ENCODE measurements at places on chromosomes 12 and 14. TPM values are rescaled to one million over a fixed set of nuclear protein-coding genes. Genes with fewer than 3 reads are reported as not detected.

Gene NFKBIA
- 151 TPM for total RNA-seq

Gene TIMELESS
- 23.5 TPM for total RNA-seq

Gene OAS1
- total RNA-seq: 46.4 TPM

Gene RTN1
- 0.87 TPM for total RNA-seq

Gene TIGAR
- total RNA-seq: 20.4 TPM

Gene ASCL4
- total RNA-seq: not detected

Gene MEG3
- 4.1 TPM for total RNA-seq

Gene MGP
- 38.0 TPM for total RNA-seq

Gene GZMH
- not detected for total RNA-seq

Gene SMCO2
- not detected for total RNA-seq

Gene HSP90AA1
- total RNA-seq: 1,328 TPM

Gene CDKL1
- 10.4 TPM for total RNA-seq

Gene OR6C76
- total RNA-seq: not detected

Gene GPR132
- total RNA-seq: 0.13 TPM

Gene B4GALNT3
- 0.13 TPM for total RNA-seq

Gene KLRK1
- not detected for total RNA-seq

Gene BCL2L14
- total RNA-seq: not detected
